Tongue (tissue), 3 donors: ENCODE measurements at places on chromosomes 1 and 21. TPM values are rescaled to one million over a fixed set of nuclear protein-coding genes. Genes with fewer than 3 reads are reported as not detected.

- peak; percentile 67 for DNase-seq
Measured at GRCh38 chr1:94542088-94542870, 720 bp upstream of the F3 start.

DNA sequence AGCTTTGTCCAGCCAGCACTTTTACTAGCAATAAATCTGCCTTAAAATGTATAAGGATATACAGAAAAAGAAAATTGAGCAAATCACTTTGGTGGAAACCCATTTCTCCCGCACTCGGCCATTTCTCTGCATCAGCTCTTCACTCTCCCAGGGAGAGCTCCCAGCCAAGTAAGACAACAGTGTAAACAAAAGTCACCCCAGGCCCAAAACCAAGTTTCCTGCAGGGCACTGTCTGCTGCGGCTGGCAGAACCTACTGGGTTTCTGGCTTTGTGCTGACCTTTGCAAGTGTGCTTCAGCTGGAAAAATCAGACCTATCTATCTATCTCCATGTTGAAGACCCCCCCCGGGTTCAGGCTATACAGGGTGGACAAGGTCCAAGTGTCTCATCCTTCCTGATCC lies 476.7 kb upstream of the CAMK1G start:
- no peak for DNase-seq

- peak; percentile 20 for DNase-seq
Measured at GRCh38 chr1:53345996-53346813, 18.3 kb upstream of the LRP8 start.

FAM110D gene
- total RNA-seq = 1.5 TPM

ANKRD34A gene
- 0.51 TPM for total RNA-seq
